ENCODE measurements at places on chromosomes 5 and 9. TPM values are rescaled to one million over a fixed set of nuclear protein-coding genes. Genes with fewer than 3 reads are reported as not detected.

GRCh38 chr9:90095682-90096081, 490.9 kb downstream of the GADD45G start:
- no peak for DNase-seq

Gene COL5A1
- 84.7 TPM for total RNA-seq

- DNase-seq, result no peak
These were observed 37.0 kb upstream of the RPS23 start for GRCh38 chr5:82314964-82315758.

GRCh38 chr5:11234501-11234911, 473.5 kb upstream of the DAP start:
- no peak for DNase-seq

All from mesenteric fat pad (tissue), 1 donor.